Activated gamma-delta T cell treated with Interleukin-2 at 50 U/mL for 16 hours (primary cell): ENCODE measurements at places on chromosomes 3 and 15.
A peak's percentile ranks its signal among the peaks of the same experiment; 100 is the strongest.

- no peak for DNase-seq
Observed at GRCh38 chr15:55250941-55251340, 38.7 kb downstream of the RAB27A start.

- DNase-seq: peak; percentile 27
Observed at GRCh38 chr15:90095521-90095959, 6.7 kb downstream of the IDH2 start.

DNA sequence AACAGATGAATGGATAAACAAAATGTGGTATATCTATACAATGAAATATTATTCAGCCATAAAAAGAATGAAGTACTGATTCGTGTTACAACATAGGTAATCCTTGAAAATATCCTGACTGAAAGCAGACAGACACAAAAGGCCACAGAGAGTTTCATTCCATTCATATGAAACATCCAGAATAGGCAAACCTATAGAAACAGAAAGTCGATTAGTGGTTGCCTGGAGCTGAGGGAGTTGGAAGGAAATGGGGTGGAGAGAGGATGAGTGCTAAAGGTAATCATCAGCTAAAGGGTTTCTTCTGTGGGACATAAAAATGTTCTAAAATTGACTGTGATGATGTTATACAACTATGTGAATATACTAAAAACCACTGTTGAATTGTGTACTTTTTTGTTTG is 22.9 kb downstream of the FOXP1 start:
- DNase-seq: no peak

DNA sequence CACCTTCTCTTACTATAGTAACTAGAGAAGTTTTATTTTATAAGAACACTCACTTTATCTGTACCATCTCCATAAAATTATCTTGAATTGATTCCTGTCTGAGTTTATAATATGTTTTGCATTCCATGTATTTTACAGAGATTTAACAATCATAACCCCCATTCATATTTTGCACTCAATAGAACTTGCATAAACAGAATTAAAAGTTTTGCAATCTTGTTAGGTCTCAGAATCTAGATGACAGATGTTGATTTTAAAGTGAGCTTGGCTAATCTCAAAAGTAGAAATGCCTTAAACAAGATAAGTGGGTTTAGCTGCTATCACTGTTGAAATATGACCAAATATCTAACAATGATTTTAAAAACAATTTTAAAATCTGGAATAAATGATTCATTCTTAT is 107.9 kb upstream of the EPHA6 start:
- DNase-seq: no peak

- no peak for DNase-seq
Observed at GRCh38 chr3:187518616-187519015, 150.4 kb downstream of the RTP4 start.

DNA sequence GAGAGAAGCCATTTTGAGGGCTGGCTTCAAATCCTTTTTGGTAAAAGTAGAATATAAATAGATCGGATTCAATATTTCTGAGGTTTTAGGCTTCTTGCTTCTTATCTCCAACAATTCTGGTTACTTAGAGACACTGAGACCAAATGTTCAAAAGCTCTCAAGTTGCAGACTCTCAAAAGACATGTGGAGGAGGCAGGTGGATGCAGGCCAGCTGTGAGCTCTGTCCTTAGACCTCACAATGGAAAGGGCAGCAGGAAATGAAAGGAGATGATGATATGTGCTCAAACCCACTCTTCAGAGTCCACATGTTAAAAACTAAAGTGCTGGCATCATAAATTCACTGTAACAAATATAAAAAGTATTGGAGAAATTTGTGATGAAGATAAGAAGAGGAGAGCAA is 424.9 kb upstream of the ALCAM start:
- DNase-seq: no peak

DNA sequence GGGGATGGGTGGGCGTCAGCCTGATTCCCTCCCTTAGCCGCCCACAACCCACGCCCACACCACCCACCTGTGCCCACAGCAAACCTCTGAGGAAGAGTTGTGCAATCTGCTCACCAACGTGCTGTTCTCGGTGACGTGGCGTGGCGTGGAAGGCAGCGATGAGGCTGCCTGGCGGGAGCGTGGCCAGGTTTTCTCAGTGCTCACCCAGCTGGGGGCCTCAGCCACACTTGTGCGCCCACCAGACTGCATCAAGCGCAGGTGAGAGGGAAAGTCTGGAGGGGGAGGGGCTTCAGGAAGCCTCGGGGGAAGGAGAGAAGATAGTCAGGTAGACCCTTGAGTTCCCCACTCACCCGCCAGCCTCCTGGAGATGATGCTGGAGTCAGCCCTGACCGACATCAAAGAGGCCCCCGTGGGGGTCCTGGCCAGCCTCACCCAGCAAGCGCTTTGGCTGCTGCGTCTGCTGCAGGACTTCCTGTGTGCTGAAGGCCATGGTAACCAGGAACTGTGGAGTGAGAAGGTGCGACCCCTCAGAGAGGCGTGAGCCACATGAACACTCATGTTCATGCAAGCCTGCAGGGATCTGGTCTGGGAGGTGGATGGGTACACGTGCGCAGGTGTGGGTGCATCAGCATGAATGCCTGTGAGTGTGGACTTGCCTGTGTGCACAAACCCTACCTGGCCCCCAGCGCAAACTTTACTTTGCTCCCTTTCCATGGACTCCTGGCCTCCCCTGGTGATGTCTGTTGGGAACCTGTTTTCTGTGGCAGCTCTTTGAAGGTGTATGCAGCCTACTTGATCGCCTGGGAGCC is 21.7 kb downstream of the NBEAL2 start:
- DNase-seq: no peak

GRCh38 chr3:127734754-127735473 is 62.2 kb downstream of the ABTB1 start:
- DNase-seq: no peak

DNA sequence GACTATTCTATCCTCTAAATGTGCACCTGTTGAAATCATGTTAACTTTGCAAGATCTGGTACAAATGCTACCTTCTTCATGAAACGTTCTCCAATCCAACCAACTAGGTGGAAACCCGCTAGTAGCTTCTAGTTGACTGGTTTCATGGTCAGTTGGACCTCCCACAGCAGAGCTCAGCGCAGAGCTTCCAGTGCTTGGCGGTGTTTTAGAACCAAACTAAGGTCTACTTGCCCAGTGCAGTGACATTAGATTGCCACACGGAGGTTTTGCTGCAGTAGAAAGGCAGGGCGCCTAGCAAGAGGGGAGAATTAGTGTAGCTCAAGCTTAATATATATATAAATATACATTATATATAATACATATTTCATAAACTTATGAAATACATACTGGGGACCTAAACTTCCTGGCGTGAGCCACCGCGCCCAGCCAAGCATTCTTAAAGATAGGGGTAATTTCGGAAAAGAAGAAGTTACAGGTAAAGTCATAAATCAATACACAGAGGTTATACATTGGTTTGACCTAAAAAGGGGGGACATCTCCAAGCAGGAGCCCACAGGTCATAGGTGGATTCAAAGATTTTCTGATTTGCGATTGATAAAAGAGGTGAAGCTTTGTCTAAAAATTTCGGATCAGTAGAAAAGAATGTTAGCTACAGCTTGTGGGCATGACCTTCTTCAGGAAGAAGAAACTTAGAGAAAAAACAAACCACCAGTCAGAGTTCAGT is 2.1 kb upstream of the OXSR1 start:
- DNase-seq: no peak

GRCh38 chr3:105809208-105809888 is 59.5 kb downstream of the CBLB start:
- no peak for DNase-seq

DNA sequence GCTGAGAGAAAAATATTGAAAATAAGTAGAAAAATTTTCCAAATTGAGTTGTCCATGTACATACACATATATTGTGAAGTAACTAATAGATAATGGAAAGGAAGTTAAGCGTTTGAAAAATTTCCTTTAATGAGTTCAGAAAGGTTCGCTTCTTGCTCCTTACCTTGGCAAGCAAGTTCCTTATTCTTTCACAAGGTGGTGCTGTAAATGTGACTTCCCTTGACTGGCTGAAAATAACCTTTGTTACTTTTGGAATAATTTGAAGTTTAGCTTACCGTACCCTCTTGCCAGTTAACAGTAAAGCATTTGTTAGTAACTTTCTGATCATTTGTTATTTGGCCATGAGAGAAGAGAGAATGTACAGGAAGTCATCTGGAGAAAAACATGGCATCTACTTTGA is 41.6 kb downstream of the PYDC2 start:
- no peak for DNase-seq

- DNase-seq: no peak
Observed at GRCh38 chr3:78687520-78687919, 1080.3 kb downstream of the ROBO1 start.

GRCh38 chr3:127050733-127051132 is 67.8 kb downstream of the PLXNA1 start:
- no peak for DNase-seq

- no peak for DNase-seq
Observed at GRCh38 chr3:107206141-107206540, 171.1 kb upstream of the CCDC54 start.

DNA sequence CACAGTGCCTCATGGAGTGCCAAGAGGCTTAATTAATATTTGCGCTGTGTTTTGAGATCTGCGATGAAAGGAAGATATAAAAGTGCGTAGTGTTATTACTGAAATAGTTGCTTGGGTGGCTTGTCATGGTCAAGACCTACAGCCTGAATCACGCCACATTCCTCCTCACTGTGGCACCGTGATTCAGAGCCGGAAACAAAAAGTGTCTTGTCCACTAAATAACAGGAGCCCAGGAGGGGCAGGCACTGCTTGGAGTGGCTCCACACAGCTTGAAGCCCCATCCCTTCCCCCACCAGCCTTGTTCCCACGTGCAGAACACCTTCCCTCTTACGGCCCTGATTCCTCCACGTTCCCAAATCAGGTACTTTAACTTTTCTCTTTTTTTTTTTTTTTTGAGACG is 1.2 kb upstream of the LRRC15 start:
- no peak for DNase-seq

- no peak for DNase-seq
Observed at GRCh38 chr3:195208183-195208582, 62.8 kb downstream of the XXYLT1 start.

- no peak for DNase-seq
Observed at GRCh38 chr3:130679218-130679617, 67.4 kb downstream of the PIK3R4 start.

DNA sequence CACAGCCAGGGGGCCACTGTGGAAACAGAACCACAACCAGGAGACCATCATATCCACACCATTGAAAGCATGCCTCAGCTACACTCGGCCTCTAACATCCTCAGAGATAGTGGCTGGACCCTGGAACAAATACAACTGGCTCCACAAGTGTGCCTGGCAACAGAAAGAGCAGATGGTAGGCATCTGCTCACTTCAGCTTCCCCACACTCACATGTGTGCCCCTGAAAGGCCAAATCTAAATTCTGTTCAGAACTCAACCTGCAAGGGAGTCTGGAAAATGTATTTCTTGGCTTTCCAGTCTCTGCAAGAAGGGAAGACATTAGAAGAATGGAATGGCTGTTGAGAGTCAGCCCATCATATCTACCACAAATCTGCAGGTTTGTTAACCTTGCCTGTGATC is 54.7 kb upstream of the CTNNB1 start:
- DNase-seq: no peak

GRCh38 chr3:10774825-10775224 is 41.2 kb upstream of the SLC6A11 start:
- no peak for DNase-seq
